ENCODE measurements at places on chromosomes 5 and 9.
A peak's percentile ranks its signal among the peaks of the same experiment; 100 is the strongest.

GRCh38 chr5:96067894-96068614 is 106.4 kb upstream of the ELL2 start:
- DNase-seq: peak; percentile 55

DNA sequence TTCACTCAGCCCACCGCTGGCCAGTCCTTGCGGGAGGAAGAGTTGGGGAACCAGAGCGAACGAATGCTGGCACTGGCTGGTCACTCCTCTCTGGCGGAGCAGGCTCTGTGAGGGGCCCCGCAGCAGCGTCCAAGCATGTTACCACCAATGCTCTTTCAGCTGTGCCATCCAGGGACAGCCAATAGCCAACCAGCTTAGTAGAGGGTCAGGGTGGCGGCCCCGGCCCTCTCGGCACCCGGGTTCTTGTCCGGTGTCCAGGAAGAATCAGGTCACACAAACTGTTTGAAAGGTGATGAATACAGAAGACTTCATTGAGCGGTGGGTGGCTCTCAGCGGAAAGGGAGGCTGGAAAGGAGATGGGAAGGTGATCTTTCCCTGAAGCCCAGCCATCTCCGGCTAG is 135.3 kb downstream of the EGFLAM start:
- no peak for DNase-seq

DNA sequence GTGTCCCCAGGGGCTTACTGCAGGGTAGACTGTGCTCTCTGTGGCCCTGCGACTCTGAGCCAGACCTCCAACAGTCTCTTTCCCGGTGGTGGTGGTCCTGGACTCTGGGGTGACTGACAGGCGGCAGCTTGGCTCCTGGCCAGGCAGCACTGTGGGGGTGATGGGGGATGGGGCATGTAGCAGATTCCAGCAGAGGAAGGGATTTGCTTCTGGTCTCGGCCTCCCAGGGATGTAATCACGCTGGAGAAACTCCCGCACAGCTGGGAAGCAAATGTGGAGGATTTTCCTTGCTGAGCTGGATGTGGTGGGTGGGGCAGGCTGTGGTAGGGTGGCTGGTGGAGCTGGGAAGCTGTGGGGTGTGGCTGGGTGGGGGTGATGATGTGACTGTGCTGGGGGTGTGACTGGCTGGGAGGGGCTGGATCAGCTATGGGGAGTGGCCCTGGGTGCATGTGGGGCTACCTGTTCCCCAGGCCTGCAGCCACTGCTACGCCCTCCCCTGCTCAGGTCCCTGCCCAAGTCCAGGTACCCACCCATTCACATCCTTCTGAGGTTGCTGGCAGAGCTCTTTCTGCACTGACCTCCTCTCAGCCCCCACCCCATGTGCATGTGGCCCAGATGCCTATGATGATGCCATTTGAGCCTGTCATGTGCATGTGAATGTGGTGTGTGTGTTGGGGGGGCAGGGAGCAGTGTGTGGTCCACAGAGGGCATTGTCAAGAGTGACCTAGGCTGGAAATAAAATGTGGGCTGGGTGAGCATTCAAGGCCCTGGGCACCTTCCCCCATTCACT is 3.8 kb downstream of the NDST1 start:
- DNase-seq: no peak

DNA sequence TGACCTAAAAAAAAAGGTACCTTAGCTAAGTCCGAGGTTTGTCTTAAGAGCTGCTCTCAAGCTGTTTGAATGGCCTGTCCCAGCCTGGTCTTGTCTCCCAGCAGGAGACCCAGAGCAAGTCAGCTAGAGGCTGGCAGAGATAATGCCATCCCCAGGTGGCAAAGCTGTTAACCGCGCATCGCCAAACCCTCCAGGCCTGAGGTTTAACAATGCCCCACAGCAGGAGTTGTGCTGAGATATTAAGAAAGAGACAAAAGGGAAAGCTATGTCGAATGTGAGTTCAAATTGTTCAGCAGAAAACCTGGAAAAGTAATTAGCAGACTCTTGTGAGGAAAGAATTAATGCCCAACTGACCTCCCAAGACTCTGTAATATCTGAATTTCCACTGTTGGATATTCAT is 187.1 kb downstream of the FSTL4 start:
- no peak for DNase-seq
